CD8-positive, alpha-beta memory T cell (primary cell): ENCODE measurements at places on chromosomes 4 and X. TPM values are rescaled to one million over a fixed set of nuclear protein-coding genes. Genes with fewer than 3 reads are reported as not detected.

- no peaks in the 10 kb centered on the region for H3K4me1 ChIP-seq
- H3K27ac ChIP-seq: no peak overlapping the region
- no peaks in the 10 kb centered on the region for H3K27me3 ChIP-seq
- no peak overlapping the region for H3K4me3 ChIP-seq
Measured at GRCh38 chr4:99586322-99586721, 11.7 kb downstream of the MTTP start.

GRCh38 chrX:114049063-114049462 lies 534.8 kb upstream of the HTR2C start:
- H3K27me3 ChIP-seq: no peaks in the 10 kb centered on the region
- H3K4me3 ChIP-seq: no peak overlapping the region
- H3K36me3 ChIP-seq: no peaks in the 10 kb centered on the region
- H3K27ac ChIP-seq: no peak overlapping the region

DNA sequence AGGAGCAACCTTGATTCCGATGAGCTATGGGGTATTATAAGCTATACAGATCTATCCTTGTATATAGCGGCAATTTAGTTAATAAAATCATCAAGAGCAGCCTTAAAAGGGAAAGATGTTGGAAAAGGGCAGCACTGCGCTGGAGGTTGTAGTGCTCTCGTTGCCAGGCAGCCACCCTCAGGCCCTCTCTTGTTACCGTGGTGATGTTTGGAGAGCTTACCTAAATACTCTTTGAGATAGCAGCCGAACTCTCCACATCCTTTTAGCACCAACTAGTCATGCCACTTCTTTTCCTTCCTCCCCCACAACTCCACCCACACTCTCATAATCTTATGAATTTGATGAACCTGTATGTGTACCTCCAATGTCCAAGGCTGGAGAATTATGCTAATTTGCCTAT lies 3.8 kb upstream of the RADX start:
- no peaks in the 10 kb centered on the region for H3K27me3 ChIP-seq
- H3K36me3 ChIP-seq: no peaks in the 10 kb centered on the region
- no peaks in the 10 kb centered on the region for H3K4me1 ChIP-seq
- H3K27ac ChIP-seq: no peak overlapping the region
- H3K4me3 ChIP-seq: no peak overlapping the region
- peak; percentile 36 for DNase-seq

Gene ATP2B3
- not detected for total RNA-seq

GRCh38 chr4:95979961-95980876 lies 140.3 kb downstream of the PDHA2 start:
- no peak overlapping the region for H3K27ac ChIP-seq
- no peaks in the 10 kb centered on the region for H3K36me3 ChIP-seq
- DNase-seq: no peak
- H3K4me1 ChIP-seq: no peaks in the 10 kb centered on the region
- no peaks in the 10 kb centered on the region for H3K27me3 ChIP-seq
- H3K4me3 ChIP-seq: no peak overlapping the region

GRCh38 chr4:93791570-93792195 lies 36.9 kb upstream of the ATOH1 start:
- H3K36me3 ChIP-seq: no peaks in the 10 kb centered on the region
- no peak for DNase-seq
- no peak overlapping the region for H3K4me3 ChIP-seq
- H3K27ac ChIP-seq: no peak overlapping the region
- no peaks in the 10 kb centered on the region for H3K27me3 ChIP-seq

DNA sequence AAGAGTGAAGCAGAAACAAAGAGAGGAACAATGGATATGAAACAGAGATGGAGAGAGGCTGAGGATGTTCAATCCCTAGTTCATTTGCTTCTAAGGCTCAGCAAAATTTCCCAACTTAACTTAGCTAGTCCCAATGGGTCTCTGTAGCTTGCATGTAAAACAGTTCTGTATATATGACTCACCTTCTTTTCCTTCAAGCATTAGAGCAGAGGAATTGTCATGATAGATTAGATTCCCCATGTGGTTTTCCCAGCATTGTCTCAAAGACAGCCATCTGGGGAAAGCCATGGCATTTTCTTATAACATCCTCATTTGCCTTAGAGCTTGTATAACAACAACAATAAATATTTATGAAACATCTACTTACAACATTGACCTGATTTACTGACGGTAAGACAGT lies 93.9 kb upstream of the GATB start:
- H3K27me3 ChIP-seq: no peaks in the 10 kb centered on the region
- no peak overlapping the region for H3K4me3 ChIP-seq
- no peak overlapping the region for H3K27ac ChIP-seq
- no peak for DNase-seq
- H3K4me1 ChIP-seq: no peaks in the 10 kb centered on the region
- H3K36me3 ChIP-seq: no peaks in the 10 kb centered on the region

- no peaks in the 10 kb centered on the region for H3K36me3 ChIP-seq
- DNase-seq: no peak
- H3K4me1 ChIP-seq: peaks cover 5% of the 10 kb centered on the region
- H3K27ac ChIP-seq: no peak overlapping the region
- H3K27me3 ChIP-seq: peaks cover 4% of the 10 kb centered on the region
Measured at GRCh38 chr4:37719021-37719420, 32.8 kb upstream of the RELL1 start.

DNA sequence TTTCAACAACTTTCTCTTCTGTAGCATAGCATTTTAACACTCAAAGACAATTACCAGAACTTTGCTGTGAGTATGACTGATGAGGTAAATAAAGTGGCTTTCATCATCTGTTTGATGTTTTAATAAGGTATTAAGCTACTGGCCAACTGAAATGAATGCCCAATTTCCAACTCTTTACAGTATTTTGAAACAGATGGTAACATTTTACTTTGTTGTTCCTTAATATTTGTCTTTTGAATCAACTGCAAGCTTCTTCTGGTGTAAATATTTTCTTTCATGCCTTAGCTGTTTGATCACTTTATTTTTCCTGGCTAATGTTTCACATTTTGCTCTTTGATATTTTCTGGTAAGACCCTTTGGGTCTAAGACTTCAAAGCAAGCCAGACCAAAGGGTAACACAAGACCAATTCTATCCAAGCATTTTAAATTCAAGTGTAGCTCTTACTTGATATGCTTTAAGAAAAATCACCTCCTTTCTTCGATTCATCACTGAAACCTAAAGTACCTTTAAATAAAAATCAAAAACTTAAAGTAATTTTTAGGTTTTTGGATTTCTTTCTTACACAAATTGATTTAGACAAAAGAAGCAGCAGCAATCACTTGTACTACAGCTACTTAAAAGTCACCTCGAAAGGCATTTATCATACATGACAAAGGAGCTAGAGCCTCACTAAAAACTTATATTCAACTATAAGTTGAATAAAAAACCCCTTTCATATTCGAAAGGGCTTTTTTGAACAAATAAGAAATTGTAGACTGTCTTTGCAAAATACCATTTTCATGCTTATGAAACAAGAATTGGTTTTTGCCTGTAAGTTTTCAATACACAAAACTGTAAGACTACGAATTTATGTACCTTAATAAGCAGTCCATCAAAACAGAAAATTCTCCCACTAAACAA lies 57.6 kb downstream of the TBCK start:
- H3K4me3 ChIP-seq: no peak overlapping the region
- H3K36me3 ChIP-seq: no peaks in the 10 kb centered on the region
- H3K27ac ChIP-seq: no peak overlapping the region
- no peaks in the 10 kb centered on the region for H3K4me1 ChIP-seq

DNA sequence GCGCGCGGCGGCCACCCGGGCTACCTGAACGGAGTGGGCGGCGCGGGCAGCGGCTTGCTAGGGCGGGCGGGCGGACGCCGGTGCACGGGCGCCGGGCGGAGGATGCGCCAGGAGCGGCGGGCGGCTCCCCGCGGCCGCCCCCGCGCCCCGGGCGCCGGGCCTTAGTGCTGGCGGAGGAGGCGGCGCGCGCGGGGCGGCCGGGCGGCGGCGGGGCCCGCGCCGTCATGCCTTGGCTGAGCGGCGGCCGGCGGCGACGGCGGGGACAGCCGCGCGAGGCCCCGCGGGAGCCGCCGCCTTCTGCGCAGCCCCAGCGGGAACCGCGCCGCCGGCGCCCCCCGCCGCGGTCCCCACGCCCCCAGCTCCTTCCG lies 48.2 kb downstream of the CLDN34 start:
- no peaks in the 10 kb centered on the region for H3K36me3 ChIP-seq
- no peak overlapping the region for H3K4me3 ChIP-seq
- H3K27ac ChIP-seq: no peak overlapping the region
- peaks cover 8% of the 10 kb centered on the region for H3K4me1 ChIP-seq
- DNase-seq: no peak

DNA sequence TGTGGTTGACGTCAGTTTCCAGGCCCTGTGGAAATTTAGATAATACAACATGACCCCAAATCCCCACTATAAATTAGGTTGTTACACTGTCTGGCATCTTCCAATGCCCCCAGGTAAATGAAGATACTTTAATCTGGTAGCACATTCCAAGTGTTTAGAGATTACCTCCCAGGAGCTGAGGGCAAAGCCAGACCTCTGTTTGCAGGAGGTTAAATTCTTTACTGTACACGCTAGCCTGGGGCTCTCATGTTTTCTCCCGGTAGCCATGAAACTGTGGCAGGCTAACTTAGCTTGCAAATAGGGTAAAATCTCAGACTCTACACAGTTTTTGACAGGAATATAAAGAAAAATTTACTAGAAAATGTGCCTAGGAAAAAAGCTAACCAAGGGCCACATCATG lies 450.0 kb downstream of the PDGFC start:
- no peak for DNase-seq
- H3K27ac ChIP-seq: no peak overlapping the region
- no peaks in the 10 kb centered on the region for H3K36me3 ChIP-seq
- H3K4me1 ChIP-seq: no peaks in the 10 kb centered on the region
- H3K27me3 ChIP-seq: no peaks in the 10 kb centered on the region
- H3K4me3 ChIP-seq: no peak overlapping the region

- no peak overlapping the region for H3K27ac ChIP-seq
- no peak for DNase-seq
- no peaks in the 10 kb centered on the region for H3K4me1 ChIP-seq
- no peaks in the 10 kb centered on the region for H3K36me3 ChIP-seq
- no peaks in the 10 kb centered on the region for H3K27me3 ChIP-seq
Measured at GRCh38 chr4:48970471-48970921, 15.6 kb upstream of the CWH43 start.

DNA sequence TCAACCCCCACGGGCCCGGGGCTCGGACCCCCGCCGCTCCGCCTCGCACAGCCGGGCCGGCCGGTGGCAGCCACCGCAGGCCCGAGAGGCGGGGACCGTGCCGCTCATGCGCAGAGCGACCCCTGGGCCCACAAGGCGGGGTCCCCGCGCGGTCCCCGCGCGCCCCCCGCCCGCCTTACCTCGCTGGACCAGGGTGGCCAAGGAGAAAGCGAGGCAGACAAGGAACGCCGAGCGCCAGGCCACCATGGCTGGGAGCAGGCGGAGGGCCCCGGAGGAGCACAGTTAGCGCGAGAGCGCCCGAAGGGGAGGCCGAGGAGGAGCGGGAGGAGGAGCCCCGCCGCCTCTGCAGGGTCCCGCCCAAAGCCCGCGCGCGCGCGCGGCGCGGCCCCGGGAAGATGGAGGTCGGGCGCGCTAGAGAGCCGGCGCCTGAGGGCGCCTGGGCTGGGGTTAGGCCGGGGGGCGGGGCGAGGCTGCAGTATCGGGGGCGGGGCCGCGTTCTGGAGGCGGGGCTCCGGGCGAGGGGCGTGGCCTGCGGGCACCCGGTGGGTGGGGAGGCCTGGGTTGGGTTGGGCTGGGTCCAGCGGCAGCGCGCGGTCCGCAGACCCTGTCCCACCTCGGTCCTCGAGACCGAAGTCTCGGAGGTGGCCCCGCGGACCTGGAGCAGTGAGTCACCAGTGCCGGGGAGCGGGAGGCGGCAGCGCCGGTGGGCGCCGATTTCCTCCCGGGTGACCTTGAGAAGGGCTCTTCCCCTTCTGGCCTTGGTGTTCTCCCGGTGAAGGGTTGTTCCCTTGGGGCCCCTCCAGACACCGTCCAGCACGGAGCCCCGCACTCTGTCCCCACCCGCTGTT lies at the start of gene CD99L2:
CD99L2 (minus strand) TSS at position 326 of the 848 bp plus-strand sequence; CDS start at position 246, 80 bp downstream.
- H3K4me1 ChIP-seq: peaks cover 6% of the 10 kb centered on the region
- H3K36me3 ChIP-seq: no peaks in the 10 kb centered on the region
- no peaks in the 10 kb centered on the region for H3K27me3 ChIP-seq
- H3K4me3 ChIP-seq: peak within 1 kb of the TSS; percentile 55
- H3K27ac ChIP-seq: peak within 1 kb of the TSS; percentile 54
- peak; percentile 81 for DNase-seq

Gene GLRA3
- not detected for total RNA-seq

DNA sequence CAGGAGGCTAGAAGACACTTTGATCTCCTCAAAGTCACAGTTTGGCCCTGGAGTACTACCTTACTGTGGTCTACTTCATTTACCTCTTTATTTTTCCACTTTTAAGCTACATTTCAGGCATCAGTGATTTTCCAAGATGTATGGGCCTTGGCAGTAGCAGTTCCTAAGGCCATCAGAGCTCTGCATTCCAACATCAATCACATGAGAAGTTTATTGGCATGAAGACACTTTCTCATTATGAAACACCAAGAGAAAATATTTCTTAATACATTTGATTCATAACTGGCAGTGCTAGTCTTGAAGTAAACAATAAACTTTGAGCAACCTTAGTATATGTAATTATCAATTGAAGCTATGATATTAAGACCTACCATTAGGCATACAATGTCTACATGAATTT lies 178.1 kb downstream of the IL15 start:
- DNase-seq: no peak
- H3K4me3 ChIP-seq: no peak overlapping the region
- H3K27me3 ChIP-seq: no peaks in the 10 kb centered on the region
- no peaks in the 10 kb centered on the region for H3K36me3 ChIP-seq
- H3K27ac ChIP-seq: no peak overlapping the region

Gene ZNF630
- 1.5 TPM for total RNA-seq

Gene PDLIM5
- 27.4 TPM for total RNA-seq

Gene HS3ST1
- total RNA-seq: 0.07 TPM

DNA sequence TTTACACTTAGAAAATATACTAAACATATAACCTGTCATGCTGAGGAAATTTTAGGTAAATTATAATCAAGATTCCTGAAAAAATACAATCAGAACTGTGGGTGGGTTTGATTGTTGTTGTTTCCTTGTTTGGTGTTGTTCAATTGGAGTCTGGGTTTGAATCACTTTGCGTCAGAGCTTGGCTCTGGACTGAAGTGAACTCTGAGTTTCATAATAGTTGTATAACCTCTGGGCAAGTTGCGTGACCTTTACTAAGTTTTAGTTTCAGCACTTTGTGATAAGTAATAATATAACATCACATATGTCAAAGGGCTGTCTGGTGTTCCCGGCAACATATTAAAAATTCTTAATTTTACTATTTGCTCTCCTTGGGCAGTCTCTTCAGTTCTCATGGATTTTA lies 758.1 kb downstream of the RAPGEF2 start:
- no peaks in the 10 kb centered on the region for H3K36me3 ChIP-seq
- H3K27me3 ChIP-seq: no peaks in the 10 kb centered on the region
- H3K4me3 ChIP-seq: no peak overlapping the region
- H3K27ac ChIP-seq: no peak overlapping the region
- no peak for DNase-seq

Gene TMSB15C
- total RNA-seq: 3.3 TPM

- no peak overlapping the region for H3K4me3 ChIP-seq
- no peaks in the 10 kb centered on the region for H3K36me3 ChIP-seq
- no peak for DNase-seq
- H3K4me1 ChIP-seq: no peaks in the 10 kb centered on the region
- no peak overlapping the region for H3K27ac ChIP-seq
- no peaks in the 10 kb centered on the region for H3K27me3 ChIP-seq
Measured at GRCh38 chrX:72208126-72208800, 26.7 kb downstream of the PIN4 start.
